ENCODE measurements at places on chromosomes 16 and 17. TPM values are rescaled to one million over a fixed set of nuclear protein-coding genes. Genes with fewer than 3 reads are reported as not detected.

DNA sequence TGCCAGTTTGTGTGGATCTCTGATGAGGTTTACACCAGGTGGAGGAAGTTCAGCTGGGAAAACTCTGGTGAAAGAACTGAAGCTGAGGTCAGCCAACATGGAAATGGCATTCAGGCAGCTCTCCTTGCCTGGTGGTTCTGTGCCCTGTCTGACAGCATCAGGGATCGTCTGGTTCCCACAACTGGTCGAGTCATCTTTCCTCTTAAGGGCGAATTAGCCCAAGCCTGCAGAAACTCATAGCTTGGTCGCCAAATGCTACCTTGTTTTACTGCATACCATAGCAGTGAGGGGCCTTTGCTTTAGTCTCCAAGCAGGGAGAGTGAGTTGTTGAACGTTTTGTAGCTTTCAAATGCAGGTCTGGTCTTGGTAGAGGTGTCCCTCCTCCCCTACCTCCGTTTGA, 7.2 kb downstream of the PLCG2 start:
- no peaks in the 10 kb centered on the region for H3K4me1 ChIP-seq
- no peak overlapping the region for H3K27ac ChIP-seq
- no peaks in the 10 kb centered on the region for H3K36me3 ChIP-seq
- DNase-seq = no peak

GRCh38 chr16:49755313-49755620, 100.6 kb downstream of the ZNF423 start:
- peaks cover 36% of the 10 kb centered on the region for H3K27me3 ChIP-seq
- H3K4me3 ChIP-seq = peak overlapping the region; percentile 13
- no peaks in the 10 kb centered on the region for H3K4me1 ChIP-seq
- H3K27ac ChIP-seq = no peak overlapping the region
- no peak for DNase-seq
- H3K36me3 ChIP-seq = no peaks in the 10 kb centered on the region

GRCh38 chr16:47888734-47889133, 267.1 kb downstream of the ABCC12 start:
- H3K36me3 ChIP-seq = no peaks in the 10 kb centered on the region
- DNase-seq = no peak
- H3K27ac ChIP-seq = no peak overlapping the region
- H3K4me3 ChIP-seq = no peak overlapping the region

TPSAB1 gene
- total RNA-seq = 0.22 TPM

GRCh38 chr17:64081802-64082799, 47.8 kb downstream of the ERN1 start:
- peak overlapping the region; percentile 11 for H3K4me3 ChIP-seq
- H3K27ac ChIP-seq = peak overlapping the region; percentile 67
- no peak for DNase-seq
- no peaks in the 10 kb centered on the region for H3K27me3 ChIP-seq
- peaks cover 64% of the 10 kb centered on the region for H3K4me1 ChIP-seq
- peaks cover 28% of the 10 kb centered on the region for H3K36me3 ChIP-seq

- H3K4me1 ChIP-seq = peaks cover 23% of the 10 kb centered on the region
- H3K27me3 ChIP-seq = no peaks in the 10 kb centered on the region
- H3K36me3 ChIP-seq = no peaks in the 10 kb centered on the region
- no peak overlapping the region for H3K4me3 ChIP-seq
- no peak overlapping the region for H3K27ac ChIP-seq
- no peak for DNase-seq
Observed at GRCh38 chr17:77356109-77356689, 215.4 kb downstream of the SEC14L1 start.

DNA sequence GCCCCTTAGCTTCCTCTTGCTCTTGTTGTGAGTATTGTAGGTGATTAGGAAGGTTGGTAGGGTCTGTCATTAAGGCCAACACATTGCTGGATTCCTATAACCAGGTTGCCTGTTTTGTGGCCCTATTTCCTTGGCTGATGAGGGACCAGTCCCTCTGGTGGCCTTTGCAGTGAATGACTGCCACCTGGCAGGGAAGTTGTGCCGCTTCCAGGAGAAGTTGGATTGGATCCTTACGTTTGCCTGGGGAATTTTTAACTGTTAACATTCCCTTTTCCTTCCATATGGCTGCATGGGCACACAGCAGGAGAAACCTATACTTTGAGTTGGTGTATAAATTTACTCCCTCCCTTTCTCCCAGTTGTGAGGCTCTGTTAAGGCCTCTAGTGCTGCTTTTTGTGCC, 32.4 kb downstream of the LCMT1 start:
- no peak overlapping the region for H3K4me3 ChIP-seq
- H3K36me3 ChIP-seq = peaks cover 57% of the 10 kb centered on the region
- no peaks in the 10 kb centered on the region for H3K4me1 ChIP-seq

GNG13 gene
- total RNA-seq = not detected

GRCh38 chr16:11632455-11632939, 35.8 kb upstream of the SNN start:
- H3K27ac ChIP-seq = no peak overlapping the region
- peaks cover 21% of the 10 kb centered on the region for H3K4me1 ChIP-seq
- no peak for DNase-seq

DNA sequence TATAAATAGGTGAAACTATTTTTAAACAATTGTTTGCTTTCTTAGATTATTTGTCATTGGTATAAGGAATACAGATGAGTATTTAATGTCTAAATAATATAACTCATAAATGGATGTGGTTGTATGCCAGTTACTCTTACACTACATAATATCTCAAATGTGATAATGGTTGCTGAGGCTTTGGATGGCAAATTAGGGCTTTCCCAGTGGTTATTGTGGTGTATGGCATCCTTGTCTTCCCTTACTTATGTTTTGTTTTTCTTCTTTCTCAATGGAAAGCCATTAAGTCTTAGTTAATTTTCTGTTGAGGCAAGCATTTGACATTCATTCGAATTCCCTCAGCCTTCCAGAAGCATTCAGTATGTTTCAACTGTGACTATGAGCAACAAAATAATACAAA, 10.5 kb downstream of the OMG start:
- DNase-seq = no peak
- H3K36me3 ChIP-seq = no peaks in the 10 kb centered on the region
- H3K4me3 ChIP-seq = no peak overlapping the region
- no peaks in the 10 kb centered on the region for H3K27me3 ChIP-seq
- H3K4me1 ChIP-seq = no peaks in the 10 kb centered on the region

GRCh38 chr17:16437083-16437482, 21.7 kb downstream of the TRPV2 start:
- H3K27ac ChIP-seq = no peak overlapping the region
- peaks cover 31% of the 10 kb centered on the region for H3K36me3 ChIP-seq
- no peak overlapping the region for H3K4me3 ChIP-seq

GRCh38 chr17:80611816-80612215, 67.2 kb downstream of the RPTOR start:
- H3K27me3 ChIP-seq = no peaks in the 10 kb centered on the region
- no peak overlapping the region for H3K27ac ChIP-seq
- H3K36me3 ChIP-seq = no peaks in the 10 kb centered on the region

FBXO47 gene
- total RNA-seq = not detected

NGFR gene
- 0.22 TPM for total RNA-seq

CACNA1H gene
- total RNA-seq = 6.3 TPM

GOSR2 gene
- total RNA-seq = 46.6 TPM

- H3K4me3 ChIP-seq = no peak overlapping the region
- no peak overlapping the region for H3K27ac ChIP-seq
- DNase-seq = no peak
- H3K36me3 ChIP-seq = peaks cover 16% of the 10 kb centered on the region
- no peaks in the 10 kb centered on the region for H3K27me3 ChIP-seq
Observed at GRCh38 chr16:88655053-88655732, 4.3 kb upstream of the CYBA start.

GRCh38 chr16:54049591-54050458, 236.8 kb downstream of the IRX3 start:
- H3K27ac ChIP-seq = no peak overlapping the region
- H3K4me3 ChIP-seq = no peak overlapping the region
- DNase-seq = no peak

GPR139 gene
- total RNA-seq = not detected

CD79B gene
- total RNA-seq = 5.5 TPM

Data from CD4-positive, alpha-beta T cell (primary cell).